Fibroblast of lung (primary cell): ENCODE measurements at places on chromosomes 11 and 22.

DNA sequence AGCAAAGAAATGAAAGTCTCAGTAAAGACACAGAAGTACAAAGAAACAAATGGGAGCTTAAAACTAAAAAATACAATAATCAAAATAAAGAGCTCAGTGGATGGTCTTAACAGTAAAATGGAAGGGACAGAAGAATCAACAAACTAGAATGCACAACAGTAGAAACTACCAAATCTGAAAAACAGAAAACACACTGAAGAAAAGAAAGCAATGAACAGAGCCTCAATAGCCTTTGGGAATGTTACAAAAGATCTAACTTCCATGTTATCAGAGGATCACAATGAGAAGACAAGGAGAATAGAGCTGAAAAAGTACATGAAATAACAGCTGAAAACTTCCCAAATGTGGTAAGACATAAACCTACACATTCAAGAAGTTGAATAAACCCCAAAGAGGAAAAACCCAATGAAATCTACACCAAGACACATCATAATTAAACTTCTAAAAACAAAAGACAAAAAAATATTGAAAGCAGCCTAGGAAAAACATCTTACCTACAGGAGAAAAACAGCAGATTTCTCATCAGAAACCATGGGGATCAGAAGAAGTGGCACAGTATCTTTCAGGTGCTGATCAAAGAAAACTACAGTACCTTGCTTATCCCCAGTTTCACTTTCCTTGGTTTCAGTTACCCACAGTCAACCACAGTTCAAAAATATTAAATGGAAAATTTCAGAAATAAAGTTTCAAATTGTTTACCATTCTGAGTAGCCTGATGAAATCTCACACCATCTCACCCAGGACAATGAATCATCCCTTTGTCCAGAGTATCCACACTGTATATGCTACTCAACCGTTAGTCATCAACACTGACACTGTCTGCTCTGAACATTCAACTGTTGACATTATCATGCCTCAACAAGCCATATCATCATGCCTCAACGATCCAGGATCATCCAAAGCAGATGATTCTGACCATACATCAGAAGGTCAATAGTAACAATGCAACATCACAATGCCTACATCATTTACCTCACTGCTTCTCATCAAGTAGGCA lies 22.2 kb downstream of the RRAS2 start:
- peak; percentile 95 for DNase-seq

GRCh38 chr11:114915871-114916805 lies 237.8 kb downstream of the NXPE2 start:
- no peak for DNase-seq

- no peak for DNase-seq
These were observed 3.8 kb upstream of the BUD13 start for GRCh38 chr11:116776522-116776984.

- DNase-seq, result peak; percentile 77
These were observed 110.6 kb downstream of the SCN3B start for GRCh38 chr11:123543797-123544196.

DNA sequence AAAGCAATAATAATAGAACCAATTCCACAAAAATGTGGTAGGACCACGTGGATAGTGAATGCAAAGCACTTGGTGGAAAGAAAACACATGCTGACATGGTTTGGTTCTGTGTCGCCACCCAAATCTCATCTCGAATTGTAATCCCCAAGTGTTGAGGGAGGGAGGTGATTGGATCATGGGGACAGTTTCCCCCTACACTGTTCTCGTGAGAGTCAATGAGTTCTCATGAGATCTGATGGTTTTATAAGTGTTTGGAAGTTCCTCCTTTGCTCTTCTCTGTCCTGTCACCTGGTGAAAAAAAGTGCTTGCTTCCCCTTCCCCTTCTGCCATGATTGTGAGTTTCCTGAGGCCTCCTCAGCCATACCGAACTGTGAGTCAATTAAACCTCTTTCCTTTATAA lies 421.9 kb upstream of the CADM1 start:
- DNase-seq, result no peak

GRCh38 chr11:130852589-130852988 lies 63.7 kb downstream of the SNX19 start:
- no peak for DNase-seq

DNA sequence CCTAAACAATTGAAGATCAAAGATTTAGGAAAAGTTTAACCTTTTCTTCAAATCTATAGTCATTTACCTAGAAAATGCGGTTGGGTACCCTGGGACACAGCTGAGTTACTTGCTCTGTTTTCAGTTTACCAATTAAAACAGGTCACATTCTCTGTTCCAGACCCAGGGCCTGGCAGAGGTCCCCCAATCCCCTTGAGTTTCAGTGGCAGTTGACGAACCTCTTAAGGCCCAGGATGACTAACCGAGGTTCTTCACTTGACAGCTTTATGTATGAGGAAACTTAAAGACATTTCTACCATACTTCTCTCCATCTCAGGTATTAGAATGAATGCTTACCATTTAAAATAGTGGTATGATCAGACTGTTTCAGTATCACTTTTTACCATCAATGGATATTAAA lies 16.3 kb downstream of the LDHAL6A start:
- DNase-seq, result no peak

DNA sequence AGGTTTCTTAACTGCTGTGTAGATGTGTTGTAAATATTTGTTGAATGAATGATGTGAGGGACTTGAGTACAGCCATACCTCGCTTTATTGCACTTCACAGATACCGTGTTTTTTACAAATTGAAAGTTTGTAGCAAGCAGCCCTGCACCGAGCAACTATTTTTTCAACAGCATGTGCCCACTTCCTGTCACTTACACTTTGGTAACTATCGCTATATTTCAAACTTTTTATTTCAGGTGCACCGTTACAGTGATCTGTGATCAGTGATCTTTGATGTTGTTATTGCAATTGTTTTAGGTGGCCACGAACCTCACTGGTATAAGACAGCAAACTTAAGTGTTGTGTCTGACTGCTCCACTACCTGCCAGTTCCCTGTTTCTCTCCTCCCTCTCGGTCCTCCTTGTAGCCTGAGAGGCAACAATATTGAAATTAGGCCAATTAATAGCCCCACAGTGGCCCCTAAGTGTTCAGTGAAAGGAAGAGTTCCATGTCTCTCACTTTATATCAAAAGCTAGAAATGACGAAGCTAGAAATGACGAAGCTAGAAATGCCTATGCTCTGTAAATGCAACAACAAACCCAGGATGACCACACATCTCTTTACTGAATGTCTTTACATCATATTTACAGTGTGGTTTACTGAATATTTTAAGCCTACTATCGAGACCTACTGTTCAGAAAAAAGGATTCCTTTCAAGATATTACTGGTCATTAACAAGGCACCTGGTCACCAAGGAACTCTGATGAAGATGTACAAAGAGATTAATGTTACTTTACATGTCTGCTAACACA lies 1.0 kb downstream of the SFI1 start:
- no peak for DNase-seq

DNA sequence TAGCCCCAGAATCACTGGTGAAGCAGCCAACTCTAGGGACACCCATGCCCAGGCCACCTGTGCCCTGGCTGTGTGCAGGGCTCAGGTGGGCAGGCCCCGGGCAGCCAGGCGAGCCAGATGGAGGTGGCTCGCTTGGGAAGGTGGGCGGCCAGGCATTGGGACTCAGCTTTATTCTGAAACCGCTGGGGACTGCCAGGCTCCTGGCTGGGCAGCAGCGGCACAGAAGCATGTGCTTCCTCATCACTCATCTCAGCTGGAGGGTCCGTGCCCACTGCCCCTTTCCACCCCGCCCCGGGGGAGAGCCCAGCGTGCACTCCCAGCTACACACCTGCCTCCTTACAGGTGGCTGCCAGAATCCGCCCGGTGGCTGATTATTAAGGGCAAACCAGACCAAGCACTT lies 27.1 kb upstream of the SLC22A12 start:
- DNase-seq, result no peak

- peak; percentile 88 for DNase-seq
These were observed 113.8 kb downstream of the NECTIN1 start for GRCh38 chr11:119615003-119615881.

DNA sequence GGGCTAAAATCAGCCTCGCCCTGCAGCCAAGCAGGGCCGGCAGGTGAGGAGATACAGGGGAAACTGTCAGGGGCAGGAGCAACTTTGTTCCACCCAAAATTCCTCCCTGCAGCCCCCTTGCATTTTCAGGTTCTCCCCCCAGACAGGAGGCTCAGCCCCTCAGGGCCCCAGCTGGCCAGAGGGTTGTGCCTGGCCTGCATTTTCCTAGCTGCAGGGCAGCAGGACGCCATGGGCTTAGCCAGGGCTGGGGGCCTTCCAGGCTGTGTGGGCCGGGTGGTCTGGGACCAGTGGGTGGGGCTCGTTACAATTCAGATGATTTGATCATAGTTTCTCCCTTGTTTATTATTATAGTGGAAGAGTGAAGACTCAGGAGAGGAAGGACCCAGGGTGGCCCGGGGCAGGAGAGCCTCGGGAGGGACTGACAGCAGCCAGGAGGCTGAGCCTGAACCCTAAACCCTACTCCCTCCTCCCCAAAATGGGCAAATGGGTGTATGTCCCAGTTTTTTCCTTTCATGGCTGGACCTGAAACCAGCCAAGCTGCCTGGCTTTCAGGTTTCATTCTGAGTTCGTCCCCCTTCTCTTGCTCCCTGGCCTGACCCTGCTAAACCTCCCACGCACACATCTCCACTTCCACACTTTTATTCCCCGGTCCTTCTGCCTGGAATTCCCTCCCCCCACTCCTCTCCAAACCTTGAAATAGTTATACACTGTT lies 40.0 kb downstream of the AHNAK start:
- DNase-seq, result no peak

GRCh38 chr22:47439643-47440265 lies 677.3 kb downstream of the TBC1D22A start:
- no peak for DNase-seq

GRCh38 chr22:22955866-22956535 lies 68.4 kb downstream of the IGLL5 start:
- peak; percentile 48 for DNase-seq

GRCh38 chr11:130979386-130979972 lies 63.2 kb upstream of the SNX19 start:
- peak; percentile 34 for DNase-seq

GRCh38 chr11:75733431-75734107 lies 15.9 kb downstream of the MOGAT2 start:
- no peak for DNase-seq

DNA sequence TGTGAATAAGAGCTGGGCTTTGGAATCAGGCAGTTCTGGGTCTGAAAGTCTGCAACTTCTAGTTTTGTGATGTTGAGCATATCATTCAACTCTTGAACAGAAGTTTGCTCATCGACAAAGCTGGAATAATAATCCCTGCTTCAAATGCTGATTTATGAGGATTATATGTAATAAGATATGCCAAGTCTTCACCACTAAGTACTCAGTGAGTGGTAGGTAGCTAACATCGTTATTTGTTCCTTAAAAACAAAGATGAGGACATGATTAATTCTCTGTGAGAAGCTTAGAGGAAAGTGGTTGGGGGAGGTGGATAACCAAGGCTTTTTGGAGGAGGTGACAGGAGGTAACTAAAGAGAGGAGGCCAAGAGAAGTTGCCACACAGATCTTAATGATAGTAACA lies 96.5 kb downstream of the ME3 start:
- DNase-seq, result no peak

DNA sequence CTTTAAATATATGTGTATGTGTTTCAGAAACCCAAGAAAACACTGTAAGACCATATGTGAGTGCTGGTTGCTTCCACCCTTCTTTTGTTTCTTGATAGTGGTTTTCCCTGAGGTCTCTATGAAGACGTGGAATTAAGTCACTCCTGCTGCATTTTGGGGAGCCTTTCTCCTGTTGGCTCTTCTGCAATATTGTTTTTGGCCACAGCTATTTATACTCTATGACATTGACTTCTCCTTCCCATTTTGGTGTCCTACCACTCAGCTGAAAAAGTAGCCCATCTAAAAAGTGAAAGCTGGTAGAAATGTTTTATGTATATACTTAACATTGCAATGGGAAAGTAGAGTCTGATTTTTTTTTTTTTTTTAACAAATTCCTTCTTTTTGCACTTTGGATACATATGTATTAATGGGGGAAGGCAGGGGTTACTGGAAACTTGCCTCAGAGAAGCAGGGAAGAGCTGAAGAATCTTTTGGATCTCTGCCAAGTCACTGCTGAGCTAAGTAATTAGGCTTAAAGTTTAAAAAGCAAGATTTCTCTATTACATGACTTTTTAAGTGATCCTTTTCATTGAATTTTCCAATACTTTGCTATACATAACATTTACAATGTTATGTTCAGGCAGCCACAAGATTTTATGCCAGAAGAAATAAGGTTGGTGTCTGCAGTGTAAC lies 1.8 kb downstream of the TTC17 start:
- peak; percentile 54 for DNase-seq

- no peak for DNase-seq
These were observed 51.8 kb upstream of the SC5D start for GRCh38 chr11:121240650-121241303.

DNA sequence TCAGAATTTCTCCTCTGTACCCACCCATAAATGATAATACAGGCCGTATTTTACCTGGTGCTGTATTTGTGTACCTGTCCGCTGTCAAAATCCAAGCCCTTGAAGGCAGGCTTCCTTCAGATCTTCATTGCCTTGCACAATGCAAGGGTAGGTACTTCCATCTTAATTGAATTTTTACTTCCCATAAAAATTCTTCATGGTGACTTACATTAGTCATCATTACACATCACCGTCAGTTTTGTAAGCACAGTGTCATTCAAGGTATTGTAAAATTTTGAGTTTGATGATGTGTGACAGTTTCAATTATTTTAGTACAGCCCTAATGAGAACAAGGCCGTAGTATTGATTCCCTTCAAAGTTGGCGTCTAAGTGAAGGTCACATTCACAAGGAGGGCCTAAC lies 770 bp upstream of the TSG101 start:
- DNase-seq, result peak; percentile 10

DNA sequence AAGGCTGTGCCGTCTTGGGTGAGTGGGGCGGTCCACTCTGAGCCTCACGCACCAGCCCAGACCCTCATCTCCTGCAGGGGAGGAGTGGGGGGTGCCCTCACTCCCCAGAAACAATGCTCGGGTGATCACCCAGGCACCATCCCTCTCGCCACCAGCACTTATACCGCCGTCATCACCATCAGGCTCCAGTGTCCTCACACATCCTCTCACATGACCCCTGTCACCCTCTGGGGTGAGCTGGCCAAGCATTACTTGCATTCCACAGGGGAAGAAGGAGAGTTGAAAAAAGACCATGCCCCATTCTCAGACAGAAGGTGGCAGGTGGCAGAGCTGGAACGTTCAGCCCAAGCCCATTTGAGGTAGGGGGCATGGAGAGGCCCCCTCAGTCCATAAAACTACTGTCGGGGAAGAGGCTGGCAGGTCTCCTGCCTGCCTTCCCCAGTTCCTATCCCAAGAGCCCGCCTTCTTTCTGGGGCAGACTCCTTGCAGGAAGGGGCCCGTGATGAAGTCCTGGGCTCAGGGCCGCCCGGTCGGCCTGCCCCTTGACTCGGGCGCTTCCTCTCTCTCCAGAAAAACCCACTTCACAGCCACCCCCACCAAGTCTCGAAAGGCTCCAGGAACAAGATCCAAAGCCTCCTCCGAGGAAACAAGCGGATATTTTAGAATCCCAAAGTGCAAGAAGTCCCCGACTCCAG lies 153.3 kb downstream of the DSCAML1 start:
- DNase-seq, result no peak

DNA sequence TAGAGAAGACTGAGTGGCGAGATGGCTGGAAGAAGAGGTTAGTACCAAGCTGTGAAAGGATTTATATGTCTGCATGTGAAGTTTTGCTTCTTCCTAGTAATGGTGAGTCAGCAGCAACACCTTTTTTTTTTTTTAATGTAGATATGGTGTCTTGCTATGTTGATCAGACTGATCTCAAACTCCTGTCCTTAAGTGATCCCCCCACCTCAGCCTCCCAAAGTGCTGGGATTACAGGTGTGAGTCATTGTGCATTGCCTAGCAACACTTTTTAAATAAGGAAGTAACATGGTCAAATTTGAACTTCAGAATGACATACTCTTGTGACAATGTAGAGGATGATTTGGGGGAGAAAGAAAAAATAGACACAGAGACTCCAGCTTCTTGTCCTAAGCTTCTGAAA lies 6.5 kb upstream of the CSTPP1 start:
- peak; percentile 72 for DNase-seq
